HFF-Myc (cell line): ENCODE measurements at places on chromosomes 11 and 22.

DNA sequence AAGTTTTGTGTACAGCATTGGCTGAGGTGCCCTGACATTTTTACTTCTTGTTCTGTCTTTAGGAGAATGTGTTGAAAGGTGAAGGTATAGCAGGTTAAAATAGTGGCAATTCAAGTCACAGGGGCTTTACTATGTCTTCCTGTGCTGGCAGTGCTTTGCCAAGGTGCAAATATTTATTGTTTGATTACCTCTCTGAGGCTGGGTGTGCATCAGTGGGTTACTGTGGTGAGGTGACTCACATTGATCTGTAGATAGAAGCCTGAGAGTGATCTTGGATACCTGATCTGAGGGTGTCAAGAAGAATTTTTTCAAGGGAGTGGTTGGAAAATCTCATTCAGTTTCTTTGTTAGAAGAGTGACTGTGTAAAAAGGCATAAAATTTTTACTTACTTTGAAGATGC is 90.0 kb downstream of the ARHGAP42 start:
- DNase-seq = no peak

- no peak for DNase-seq
Observed at GRCh38 chr22:47225080-47225930, 462.9 kb downstream of the TBC1D22A start.

DNA sequence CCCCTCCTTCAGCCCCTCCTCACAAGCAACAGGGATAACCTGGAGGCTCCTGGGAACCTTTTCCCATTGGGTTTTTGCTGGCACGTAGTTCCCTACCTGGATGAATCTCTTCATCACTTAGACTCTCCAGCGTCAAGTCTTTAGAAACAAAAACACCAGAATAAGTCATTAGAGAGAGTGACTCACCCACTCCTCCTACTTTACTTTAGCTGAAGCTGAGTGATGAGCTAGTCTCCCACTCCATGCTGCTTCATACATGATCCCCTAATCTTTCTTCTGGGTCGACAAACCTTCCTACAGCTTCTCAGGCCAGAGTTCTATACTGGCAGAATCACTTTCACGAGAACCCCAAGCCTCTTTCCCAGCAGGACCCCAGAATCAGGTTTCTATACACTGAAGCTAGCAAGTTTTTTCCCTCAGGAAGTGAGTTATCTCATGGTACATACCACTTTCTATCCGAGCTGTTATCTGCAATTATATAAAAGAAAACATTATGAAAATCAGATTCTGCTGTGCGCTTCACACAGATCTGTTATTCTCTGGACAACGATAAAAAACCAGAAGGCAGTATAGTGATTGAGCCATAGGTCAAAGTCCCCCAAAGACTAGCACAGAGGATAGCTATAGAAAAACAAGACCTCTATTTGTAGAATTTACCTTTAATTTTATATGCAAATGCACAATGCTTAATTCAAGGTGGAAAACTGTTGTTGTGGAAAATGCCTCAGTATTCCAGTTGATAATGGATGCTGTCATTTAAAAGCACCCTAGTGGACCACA is 18.7 kb downstream of the DRICH1 start:
- no peak for DNase-seq

- DNase-seq = no peak
Observed at GRCh38 chr11:19664886-19665548, 47.6 kb upstream of the NAV2 start.

DNA sequence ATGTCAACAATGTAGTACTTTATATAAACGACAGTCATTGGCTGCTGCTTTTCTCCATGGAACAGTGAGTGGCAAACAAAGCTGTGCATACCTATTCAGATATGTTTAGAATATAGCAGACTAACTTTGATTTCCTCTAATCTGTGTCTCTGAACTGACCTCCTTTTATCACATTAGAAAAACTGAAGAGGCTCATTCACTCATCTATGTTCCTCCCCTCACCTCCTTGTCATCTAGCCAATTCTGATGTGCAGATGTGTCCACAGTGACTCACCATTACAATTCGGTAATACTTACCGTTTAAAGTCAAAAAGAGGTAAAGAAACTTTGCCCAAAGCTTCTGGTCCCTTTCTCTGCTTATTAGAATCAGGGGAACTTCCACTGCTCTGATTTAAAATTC is 51.5 kb upstream of the RPS13 start:
- DNase-seq = no peak

- DNase-seq = no peak
Observed at GRCh38 chr11:46305295-46305694, 27.8 kb downstream of the CREB3L1 start.

- DNase-seq = no peak
Observed at GRCh38 chr11:120102864-120103122, 35.1 kb downstream of the TRIM29 start.

- DNase-seq = no peak
Observed at GRCh38 chr11:131691181-131692041, 321.0 kb downstream of the NTM start.
